DMS79 (cell line): ENCODE measurements at places on chromosomes 3 and 15.

DNA sequence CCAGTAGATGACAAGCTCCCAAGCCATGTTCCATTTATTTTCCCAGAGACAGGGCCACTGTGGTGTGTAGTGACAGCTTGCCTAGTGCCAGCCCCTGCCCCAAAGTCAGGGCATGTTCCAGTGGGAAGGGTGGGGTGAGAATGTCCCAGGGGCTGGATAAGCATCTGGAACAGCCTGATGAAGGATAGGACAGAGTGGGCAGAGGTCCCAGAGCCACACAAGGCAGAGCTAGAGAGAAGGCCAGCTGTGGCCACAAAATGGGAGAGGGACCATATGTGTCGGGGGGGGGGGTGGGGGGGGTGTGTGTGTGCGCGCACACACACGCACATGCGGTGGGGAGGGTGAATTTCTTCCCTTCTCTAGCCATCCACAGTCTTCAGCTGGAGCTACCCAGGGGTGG is 27.0 kb upstream of the TSPAN3 start:
- no peak for DNase-seq

DNA sequence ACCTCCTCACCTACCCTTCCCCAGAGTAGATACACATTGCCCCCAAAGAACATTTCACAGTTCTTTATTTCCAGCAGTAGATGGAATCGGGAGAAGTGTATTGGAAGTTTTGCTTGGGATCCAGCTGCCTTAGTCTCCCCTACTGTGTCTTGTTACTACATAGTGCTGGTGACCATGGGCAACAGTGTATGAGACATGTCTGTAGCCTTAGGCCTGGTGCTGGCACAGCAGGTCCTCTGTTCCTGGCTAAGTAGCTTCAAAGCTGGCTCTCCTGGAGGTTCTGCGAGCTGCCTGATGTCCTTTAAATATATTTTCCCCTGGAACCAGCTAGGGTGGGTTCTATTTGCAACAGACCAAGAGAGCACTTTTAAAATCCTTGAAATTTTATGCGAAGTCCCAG is 174.7 kb downstream of the THSD4 start:
- DNase-seq = no peak

DNA sequence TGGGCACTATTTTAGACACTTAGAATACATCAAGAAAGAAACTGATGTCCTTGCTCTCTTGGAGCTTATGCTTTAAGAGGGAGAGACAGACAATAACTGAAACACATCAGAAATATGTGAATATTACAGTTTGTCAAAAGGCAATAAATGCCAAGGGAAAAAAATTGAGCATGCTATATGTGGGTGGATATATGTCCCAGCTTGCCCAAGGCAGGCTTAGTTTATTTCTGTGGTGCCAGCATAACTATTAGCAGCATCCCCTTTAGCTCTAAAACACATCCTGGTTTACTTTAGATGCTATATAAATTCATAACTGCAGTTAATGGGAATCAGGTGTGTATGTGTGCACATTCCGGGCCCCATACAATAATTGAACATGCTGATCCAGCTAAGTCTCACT is 191.2 kb upstream of the PDZRN3 start:
- no peak for DNase-seq

- no peak for DNase-seq
Measured at GRCh38 chr3:72636969-72637597, 211.2 kb downstream of the SHQ1 start.

DNA sequence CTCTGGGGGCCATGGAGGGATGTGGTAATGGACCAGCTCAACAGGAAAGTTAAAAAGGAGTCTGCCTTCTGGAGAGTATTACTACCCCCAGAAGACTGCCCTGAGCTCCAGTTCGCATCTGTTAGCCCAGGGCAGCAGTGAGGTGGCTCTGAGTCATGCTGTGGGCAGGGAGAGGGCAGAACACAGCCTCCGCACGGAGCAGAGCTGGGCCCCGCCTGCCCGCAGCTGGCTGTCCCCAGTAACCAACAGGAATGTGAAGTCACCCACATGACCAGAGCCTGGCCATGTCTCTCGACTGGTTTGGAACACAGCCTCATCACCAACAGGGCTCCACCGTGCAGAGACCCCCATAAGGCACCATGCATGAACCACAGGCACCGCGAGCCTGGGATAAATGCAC is 62.1 kb downstream of the CYFIP1 start:
- DNase-seq = no peak
